ENCODE measurements at places on chromosomes 11 and 22.

- DNase-seq, result no peak
Measured at GRCh38 chr11:126140926-126141280, 70.5 kb downstream of the RPUSD4 start.

- DNase-seq, result no peak
Measured at GRCh38 chr11:626475-627307, at the start of gene SCT. Gene SCT, minus strand, starts transcription at chr11:627181. Its CDS starts 38 bp downstream, at chr11:627143.

- no peak for DNase-seq
Measured at GRCh38 chr22:46162285-46162684, 12.0 kb downstream of the PPARA start.

DNA sequence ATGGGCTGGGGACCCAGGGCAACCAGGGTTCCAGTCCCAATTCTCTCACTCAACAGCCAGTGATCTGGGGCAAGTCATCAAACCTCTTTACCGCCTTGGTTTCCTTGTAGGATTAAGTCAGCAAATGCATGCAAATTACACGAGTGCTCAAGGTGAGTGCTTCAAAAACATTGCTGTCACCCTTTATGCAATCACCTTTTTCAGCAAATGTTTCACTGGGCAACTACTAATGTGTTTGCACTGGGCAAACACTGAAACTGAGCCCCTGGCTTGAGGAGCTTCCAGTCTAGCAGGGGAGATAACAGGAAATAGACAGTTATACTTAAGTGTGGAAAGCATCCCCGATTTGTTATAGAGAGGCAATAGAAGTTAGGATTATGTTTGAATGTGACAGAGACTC is 37.7 kb upstream of the DMC1 start:
- no peak for DNase-seq

DNA sequence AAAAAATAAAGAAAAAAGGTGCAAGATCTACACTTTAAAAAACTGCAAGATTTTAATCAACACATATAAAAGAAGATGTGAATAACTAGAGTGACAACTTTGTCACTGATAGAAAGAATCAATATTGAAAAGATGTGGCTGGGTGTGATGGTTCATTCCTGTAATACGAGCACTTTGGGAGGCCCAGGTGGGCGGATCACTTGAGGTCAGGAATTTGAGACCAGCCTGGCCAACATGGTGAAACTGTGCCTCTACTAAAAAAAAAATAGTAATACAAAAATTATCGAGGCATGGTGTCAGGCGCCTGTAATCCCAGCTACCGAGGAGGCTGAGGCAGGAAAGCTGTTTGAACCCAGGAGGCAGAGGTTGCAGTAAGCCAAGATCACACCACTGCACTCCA is 21.0 kb upstream of the FBLN1 start:
- DNase-seq, result no peak

GRCh38 chr11:35040221-35040942 is 98.6 kb upstream of the CD44 start:
- peak; percentile 80 for DNase-seq

DNA sequence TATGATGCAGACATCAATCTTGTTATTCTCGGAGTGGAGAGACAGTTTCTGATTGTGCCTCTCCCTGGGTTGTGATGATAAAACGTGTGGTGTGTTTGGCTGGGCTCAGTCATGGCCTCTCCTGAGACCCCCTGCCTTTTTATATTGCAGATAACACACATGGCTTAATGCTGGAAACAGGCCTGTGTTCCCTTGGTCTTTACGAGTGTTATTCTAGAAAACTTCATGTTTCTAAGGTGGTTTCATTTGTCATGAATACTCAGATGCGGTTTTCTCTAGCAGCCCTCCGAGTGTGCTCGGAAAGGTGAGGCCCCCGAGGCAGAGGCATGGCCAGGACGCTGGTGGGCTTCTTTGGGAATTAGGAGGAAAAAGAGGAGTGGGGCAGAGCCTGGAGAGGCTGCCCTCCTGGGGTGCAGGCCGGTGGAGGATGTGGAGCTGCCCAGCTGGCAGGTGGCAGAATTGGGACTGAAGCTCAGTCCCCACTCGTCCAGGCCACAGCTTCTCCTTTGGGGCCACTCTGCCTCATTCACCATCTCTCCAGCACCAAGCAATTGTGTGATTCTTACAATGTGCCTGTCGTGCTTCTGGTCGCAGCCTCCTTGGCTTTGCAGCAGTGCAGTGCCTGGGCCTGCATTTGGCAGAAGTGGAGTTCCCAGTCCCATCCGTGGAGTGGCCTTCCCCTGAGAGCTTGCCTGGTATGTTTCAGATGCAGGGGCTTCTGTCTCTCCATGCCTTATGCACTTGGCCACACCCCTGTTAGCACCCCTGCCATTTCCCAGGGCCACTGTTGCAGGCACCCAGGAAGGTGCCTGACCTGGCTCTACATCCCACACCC is 309.6 kb downstream of the TBC1D22A start:
- DNase-seq, result no peak

GRCh38 chr11:125429807-125430678 is 66.0 kb downstream of the FEZ1 start:
- no peak for DNase-seq

GRCh38 chr11:119782739-119783072 is 53.7 kb upstream of the NECTIN1 start:
- no peak for DNase-seq

GRCh38 chr11:14022821-14023220 is 60.3 kb downstream of the SPON1 start:
- no peak for DNase-seq

DNA sequence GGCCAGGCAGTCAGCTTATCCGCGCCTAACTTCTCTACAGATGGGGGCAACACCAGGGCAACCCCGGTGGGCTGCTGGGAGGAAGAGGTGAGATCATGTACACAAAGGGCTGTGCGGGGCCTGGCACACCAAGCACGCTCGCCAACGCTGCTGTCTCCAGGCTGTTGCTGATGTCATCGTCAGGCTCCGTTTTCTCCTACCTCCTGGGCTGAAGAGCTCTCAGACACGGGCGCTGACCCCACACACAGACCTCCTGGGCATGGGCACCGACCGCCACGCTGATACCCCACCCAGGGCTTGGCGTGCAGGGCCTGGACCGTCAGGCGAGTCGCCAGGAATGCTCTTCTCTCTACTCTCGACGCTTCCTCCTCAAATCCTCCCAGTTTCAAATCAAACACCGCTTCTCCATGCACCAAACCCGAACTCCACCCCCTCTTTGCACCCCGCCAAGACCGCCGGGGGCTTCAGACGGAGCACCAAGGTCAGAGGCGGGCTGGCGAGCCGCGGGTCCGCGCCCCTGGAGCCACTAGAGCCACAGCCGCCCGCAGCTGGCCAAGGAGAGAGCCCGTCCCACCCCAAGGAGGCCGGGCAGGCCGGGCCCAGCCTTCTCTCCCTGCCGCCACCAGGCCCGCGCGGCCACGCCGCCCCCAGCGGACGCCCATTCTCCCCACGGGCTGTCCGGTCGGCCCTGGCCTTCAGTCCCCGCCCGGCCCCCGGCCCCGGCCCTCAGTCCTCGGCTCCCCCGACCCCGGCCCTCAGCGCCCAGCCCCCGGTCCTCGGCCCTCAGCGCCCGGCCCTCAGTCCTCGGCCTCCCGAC is 772 bp downstream of the SBF1 start:
- DNase-seq, result no peak

- no peak for DNase-seq
Measured at GRCh38 chr11:76799066-76799804, 16.1 kb downstream of the TSKU start.

DNA sequence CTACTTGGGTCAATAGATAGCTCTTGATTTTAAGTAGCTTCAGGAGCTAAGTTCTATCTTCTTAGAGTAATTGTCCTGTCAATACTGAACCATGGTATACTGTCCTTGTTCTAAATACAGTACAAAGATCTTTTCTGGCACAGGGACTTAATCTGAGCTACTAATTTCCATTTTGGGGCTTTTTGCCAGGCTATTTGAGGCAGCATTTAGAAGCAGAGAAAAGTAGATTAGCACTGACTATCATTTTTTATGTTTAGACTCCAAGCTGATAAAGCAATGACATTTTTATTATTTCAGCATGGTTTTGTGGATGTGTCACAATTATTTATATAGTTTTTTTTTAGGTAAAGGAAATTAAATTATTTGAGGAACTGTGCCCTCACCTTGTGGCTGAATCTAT is 163.2 kb downstream of the FAT3 start:
- DNase-seq, result no peak

DNA sequence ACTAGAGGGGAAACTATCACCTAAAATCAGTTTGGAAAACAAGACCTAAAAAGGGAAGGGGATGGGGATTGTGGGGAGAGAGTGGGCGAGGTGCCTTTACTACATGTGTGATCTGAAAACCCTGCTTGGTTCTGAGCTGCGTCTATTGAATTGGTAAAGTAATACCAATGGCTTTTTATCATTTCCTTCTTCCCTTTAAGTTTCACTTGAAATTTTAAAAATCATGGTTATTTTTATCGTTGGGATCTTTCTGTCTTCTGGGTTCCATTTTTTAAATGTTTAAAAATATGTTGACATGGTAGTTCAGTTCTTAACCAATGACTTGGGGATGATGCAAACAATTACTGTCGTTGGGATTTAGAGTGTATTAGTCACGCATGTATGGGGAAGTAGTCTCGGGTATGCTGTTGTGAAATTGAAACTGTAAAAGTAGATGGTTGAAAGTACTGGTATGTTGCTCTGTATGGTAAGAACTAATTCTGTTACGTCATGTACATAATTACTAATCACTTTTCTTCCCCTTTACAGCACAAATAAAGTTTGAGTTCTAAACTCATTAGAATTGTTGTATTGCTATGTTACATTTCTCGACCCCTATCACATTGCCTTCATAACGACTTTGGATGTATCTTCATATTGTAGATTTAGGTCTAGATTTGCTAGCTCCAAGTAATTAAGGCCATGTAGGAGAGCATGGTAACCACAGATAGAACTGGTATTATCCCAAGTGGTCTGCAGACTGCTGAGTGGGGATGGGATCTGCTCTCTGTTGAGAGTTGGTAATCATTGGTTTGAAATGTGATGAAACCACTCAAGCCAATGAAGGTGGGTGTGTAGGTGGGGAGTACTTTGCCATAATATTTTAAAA is 3.6 kb downstream of the NEAT1 start:
- no peak for DNase-seq

- peak; percentile 36 for DNase-seq
Measured at GRCh38 chr11:57155400-57155799, 26.4 kb upstream of the LRRC55 start.

- no peak for DNase-seq
Measured at GRCh38 chr11:131546218-131546895, 175.9 kb downstream of the NTM start.

- no peak for DNase-seq
Measured at GRCh38 chr11:48083421-48083820, 103.1 kb downstream of the PTPRJ start.

DNA sequence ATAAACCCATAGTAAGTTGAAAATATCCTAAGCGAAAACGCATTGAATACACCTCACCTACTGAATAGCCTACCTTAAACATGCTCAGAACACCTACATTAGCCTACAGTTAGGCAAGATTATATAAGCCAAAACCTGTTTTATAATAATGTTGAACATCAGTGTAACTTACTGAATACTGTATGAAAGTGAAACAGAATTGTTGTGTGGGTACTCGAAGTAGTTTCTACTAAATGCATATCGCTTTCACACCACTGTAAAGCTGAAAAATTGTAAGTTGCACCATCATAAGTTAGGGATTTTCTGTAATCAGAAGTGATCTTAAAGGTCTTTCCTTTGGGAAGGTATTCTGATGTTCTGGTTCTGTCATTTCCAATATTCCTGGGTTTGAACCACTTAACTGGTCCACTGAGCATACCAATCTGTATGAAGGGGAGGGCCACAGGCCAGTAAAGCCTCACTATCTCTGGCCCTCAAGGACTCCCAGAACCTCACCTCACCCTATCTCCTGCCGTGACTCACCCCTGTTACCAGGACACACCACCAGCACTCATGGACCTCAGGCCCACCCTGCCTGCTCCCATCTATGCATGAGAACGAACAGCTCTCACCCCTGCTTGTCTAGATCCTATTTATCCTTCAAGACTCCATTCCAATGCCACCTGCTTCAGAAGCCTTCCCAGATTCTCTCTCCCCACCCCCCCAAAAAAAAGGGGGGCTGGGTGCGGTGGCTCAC is 70.0 kb downstream of the NAT10 start:
- DNase-seq, result no peak
